ENCODE measurements at places on chromosomes 3 and 15.

DNA sequence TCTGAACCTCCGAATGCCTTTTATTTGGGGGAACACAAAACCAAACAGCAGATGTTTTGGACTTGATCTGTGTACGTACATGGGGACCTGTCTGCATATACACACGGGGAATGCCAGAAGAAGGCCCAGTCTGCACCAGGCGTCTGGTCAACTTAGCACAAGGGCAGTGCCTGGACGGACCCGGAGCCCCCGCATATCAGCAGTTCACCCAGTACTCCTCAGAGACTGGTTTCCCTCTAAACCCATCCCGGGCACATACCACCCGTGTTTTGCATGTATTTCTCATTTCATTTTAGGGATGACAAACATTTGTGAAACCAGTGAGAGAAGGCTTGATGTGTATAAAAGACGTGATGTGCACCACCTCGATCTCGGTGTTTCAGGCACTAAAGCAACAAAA, 49.7 kb downstream of the KLHL25 start:
- no peak overlapping the region for H3K27ac ChIP-seq
- H3K27me3 ChIP-seq = no peaks in the 10 kb centered on the region
- H3K4me3 ChIP-seq = no peak overlapping the region

- H3K27ac ChIP-seq = no peak overlapping the region
- H3K27me3 ChIP-seq = peaks cover 3% of the 10 kb centered on the region
- no peak overlapping the region for H3K4me3 ChIP-seq
- no peak for DNase-seq
Measured at GRCh38 chr3:53589806-53590205, 95.4 kb downstream of the CACNA1D start.

- no peak overlapping the region for H3K4me3 ChIP-seq
- H3K4me1 ChIP-seq = no peaks in the 10 kb centered on the region
- no peak for DNase-seq
- H3K36me3 ChIP-seq = no peaks in the 10 kb centered on the region
Measured at GRCh38 chr3:2985479-2985878, 124.7 kb downstream of the IL5RA start.

DNA sequence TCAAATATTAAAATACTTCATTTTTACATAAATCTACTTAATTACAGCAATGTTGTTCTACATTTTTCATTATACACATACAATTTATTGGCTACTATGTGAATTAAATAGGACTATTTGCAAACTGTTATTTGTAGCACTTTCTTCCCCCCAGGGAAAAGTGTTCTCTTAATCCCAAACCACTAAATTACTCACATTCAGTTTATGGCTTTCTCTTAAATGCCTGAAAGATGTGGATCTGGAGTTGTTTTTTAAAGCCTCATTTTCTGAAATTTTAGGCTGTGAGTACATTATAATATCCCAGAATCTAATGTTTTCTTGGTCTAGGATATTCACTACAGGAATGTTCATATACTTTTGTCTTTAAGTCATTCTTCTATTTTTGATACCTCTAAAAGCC, 32.7 kb downstream of the PRTG start:
- peaks cover 6% of the 10 kb centered on the region for H3K27me3 ChIP-seq
- DNase-seq = no peak
- no peak overlapping the region for H3K4me3 ChIP-seq
- no peaks in the 10 kb centered on the region for H3K36me3 ChIP-seq
- H3K27ac ChIP-seq = no peak overlapping the region

- H3K27me3 ChIP-seq = no peaks in the 10 kb centered on the region
- H3K36me3 ChIP-seq = peaks cover 3% of the 10 kb centered on the region
- DNase-seq = peak; percentile 54
- H3K27ac ChIP-seq = peak overlapping the region; percentile 48
Measured at GRCh38 chr3:169931747-169932520, 20.6 kb downstream of the SAMD7 start.

DNA sequence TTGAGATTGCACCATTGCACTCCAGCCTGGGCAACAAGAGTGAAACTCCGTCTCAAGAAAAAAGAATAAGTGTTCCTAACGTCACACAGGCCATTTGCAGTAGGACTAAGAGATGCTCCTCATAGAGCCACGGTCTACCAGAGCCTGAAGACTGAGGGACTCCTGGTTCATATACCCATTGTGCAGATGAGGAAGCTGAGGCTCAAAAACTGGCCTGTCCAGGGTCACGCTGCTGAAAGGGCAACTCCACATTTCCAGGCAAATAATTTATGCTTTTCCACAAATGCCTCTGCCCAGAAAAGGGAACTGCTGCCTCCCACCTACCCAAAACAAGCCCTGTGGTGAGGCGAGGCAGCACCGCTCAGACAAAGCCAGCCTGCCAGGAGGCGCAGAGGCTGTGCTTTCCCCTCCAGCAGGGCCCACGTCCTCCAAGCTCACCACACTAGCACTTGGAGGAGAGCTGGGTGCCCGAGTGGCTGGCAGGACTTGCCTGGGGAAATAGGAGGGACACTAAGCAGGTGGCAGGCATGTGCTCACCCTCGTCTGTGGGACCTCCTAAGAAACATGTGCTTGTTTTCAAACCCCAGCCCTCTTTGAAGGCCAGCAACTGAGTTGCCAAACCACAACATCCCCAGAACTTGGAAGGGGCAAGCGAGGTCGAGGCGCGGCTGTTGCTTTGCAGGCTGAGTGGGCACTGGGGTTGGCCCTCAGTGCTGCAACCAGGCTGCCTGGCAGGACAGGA, 195.6 kb downstream of the XXYLT1 start:
- H3K27me3 ChIP-seq = no peaks in the 10 kb centered on the region
- no peak overlapping the region for H3K4me3 ChIP-seq
- no peak for DNase-seq

DNA sequence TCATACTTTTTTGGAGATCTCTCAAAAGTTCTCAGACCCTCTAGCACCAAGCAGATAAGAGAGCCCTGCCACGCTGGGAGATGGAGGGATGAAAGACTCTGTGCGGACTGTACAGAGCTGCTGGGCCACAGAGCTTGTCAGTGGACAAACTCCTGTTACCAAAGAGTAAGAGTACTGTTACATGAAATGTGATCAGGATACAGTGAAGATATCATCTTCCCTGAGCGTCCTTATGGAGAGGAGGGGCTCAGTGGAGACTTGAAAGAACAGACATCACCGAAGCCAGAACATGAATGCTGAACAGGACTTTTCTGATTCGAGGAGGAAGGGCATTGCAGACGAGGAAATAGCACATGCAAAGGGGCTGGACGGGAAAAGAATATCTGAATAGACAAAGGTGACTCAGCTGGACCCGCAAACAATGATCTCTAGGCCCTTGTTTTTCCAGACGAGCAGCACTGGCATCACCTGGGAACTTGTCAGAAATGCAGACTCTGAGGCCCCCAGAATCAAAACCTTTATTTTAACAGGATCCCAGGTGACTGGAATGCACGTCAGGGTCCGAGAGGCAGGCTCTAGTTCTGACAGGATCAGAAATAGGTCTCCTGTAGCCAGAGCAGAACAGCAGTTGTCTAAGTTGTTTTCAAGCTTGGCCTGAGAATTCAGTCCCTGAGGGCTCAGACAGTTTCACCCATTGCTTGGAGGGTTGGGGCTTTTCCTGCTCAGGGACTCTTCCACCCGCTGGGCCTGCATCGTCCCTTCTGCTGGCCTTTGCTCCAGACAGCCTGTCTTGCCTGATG, 277.9 kb downstream of the RPLP1 start:
- H3K27me3 ChIP-seq = no peaks in the 10 kb centered on the region
- peaks cover 25% of the 10 kb centered on the region for H3K4me1 ChIP-seq
- no peak overlapping the region for H3K4me3 ChIP-seq
- no peaks in the 10 kb centered on the region for H3K36me3 ChIP-seq
- no peak for DNase-seq

- H3K36me3 ChIP-seq = no peaks in the 10 kb centered on the region
- no peak overlapping the region for H3K27ac ChIP-seq
- no peak overlapping the region for H3K4me3 ChIP-seq
- no peaks in the 10 kb centered on the region for H3K4me1 ChIP-seq
- DNase-seq = no peak
Measured at GRCh38 chr3:132841621-132842020, 119.4 kb upstream of the NPHP3 start.

GRCh38 chr3:107989661-107990060, 101.2 kb downstream of the CD47 start:
- no peaks in the 10 kb centered on the region for H3K36me3 ChIP-seq
- no peak for DNase-seq
- H3K27ac ChIP-seq = no peak overlapping the region
- H3K4me1 ChIP-seq = peaks cover 22% of the 10 kb centered on the region
- H3K4me3 ChIP-seq = no peak overlapping the region
- H3K27me3 ChIP-seq = no peaks in the 10 kb centered on the region

GRCh38 chr15:76345583-76345879, 9.0 kb downstream of the ISL2 start:
- H3K36me3 ChIP-seq = peaks cover 4% of the 10 kb centered on the region
- H3K4me3 ChIP-seq = peak overlapping the region; percentile 78
- DNase-seq = no peak

GRCh38 chr15:36658312-36658711, 78.9 kb downstream of the CDIN1 start:
- no peaks in the 10 kb centered on the region for H3K4me1 ChIP-seq
- no peak overlapping the region for H3K27ac ChIP-seq
- no peak for DNase-seq
- H3K36me3 ChIP-seq = peaks cover 11% of the 10 kb centered on the region

GRCh38 chr3:119794971-119795612, 13.2 kb downstream of the NR1I2 start:
- no peak overlapping the region for H3K27ac ChIP-seq
- DNase-seq = no peak
- H3K36me3 ChIP-seq = no peaks in the 10 kb centered on the region
- H3K4me3 ChIP-seq = no peak overlapping the region
- H3K27me3 ChIP-seq = peaks cover 5% of the 10 kb centered on the region

- H3K36me3 ChIP-seq = no peaks in the 10 kb centered on the region
- peaks cover 7% of the 10 kb centered on the region for H3K27me3 ChIP-seq
- DNase-seq = no peak
- H3K4me3 ChIP-seq = no peak overlapping the region
- no peaks in the 10 kb centered on the region for H3K4me1 ChIP-seq
Measured at GRCh38 chr3:122208579-122208978, 25.1 kb downstream of the CASR start.

GRCh38 chr3:43796041-43796596, 105.4 kb downstream of the ABHD5 start:
- no peak overlapping the region for H3K27ac ChIP-seq
- no peak for DNase-seq

GRCh38 chr15:59315914-59316451, 56.7 kb downstream of the MYO1E start:
- no peaks in the 10 kb centered on the region for H3K27me3 ChIP-seq
- H3K36me3 ChIP-seq = peaks cover 2% of the 10 kb centered on the region

DNA sequence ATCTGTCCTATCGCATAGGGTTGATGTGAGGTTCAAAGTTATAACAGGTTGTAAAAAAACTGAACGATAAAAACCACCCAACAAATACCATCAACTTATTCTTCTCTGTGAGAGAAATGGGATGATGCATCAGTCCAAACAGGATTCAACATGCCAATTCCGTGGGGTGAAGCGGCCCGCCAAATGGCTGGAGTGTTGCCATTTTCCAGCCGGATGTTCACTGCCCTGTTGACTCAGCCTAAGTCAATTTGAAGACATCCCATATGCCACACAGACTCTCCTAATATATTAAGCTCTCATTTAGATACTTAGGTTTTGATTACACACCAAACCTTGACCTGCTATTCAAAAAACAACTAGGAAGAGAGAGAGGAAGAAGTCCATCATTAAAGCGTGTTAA, 311.1 kb downstream of the VPS13C start:
- no peak overlapping the region for H3K27ac ChIP-seq
- no peaks in the 10 kb centered on the region for H3K36me3 ChIP-seq
- peaks cover 3% of the 10 kb centered on the region for H3K27me3 ChIP-seq
- no peaks in the 10 kb centered on the region for H3K4me1 ChIP-seq

GRCh38 chr3:164732166-164732565, 346.1 kb downstream of the SI start:
- no peak overlapping the region for H3K4me3 ChIP-seq
- H3K4me1 ChIP-seq = no peaks in the 10 kb centered on the region
- H3K36me3 ChIP-seq = no peaks in the 10 kb centered on the region
- no peaks in the 10 kb centered on the region for H3K27me3 ChIP-seq

DNA sequence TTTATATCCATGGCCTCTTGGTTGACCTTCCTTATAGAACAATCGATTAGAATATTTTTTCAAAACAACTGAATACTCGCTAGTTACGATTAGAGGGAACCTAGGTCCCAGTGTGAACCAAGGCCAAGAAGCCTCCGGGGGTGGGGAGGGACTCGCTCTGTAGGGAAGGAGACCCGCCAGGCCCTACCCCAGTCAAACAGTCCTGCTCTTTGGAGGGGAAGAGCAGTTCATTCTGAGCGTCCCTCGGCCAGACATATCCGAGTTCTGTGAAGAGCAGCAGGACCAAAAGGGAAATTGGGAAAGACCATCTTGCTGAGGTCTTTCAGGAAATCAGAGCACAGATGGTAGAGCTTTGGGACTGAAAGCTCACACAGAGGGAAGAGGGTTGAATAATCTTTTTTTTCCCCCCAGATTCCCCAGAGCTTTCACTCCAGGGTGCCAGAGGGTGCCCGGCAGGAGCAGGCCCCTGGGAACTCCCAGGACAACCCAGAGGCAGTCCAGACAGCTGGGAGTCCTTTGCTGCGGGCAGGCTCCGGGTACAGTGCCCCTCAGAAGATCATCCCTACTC, 137.2 kb upstream of the HES1 start:
- H3K27ac ChIP-seq = no peak overlapping the region
- no peaks in the 10 kb centered on the region for H3K36me3 ChIP-seq
- H3K4me3 ChIP-seq = no peak overlapping the region
- DNase-seq = no peak
- peaks cover 13% of the 10 kb centered on the region for H3K4me1 ChIP-seq

DNA sequence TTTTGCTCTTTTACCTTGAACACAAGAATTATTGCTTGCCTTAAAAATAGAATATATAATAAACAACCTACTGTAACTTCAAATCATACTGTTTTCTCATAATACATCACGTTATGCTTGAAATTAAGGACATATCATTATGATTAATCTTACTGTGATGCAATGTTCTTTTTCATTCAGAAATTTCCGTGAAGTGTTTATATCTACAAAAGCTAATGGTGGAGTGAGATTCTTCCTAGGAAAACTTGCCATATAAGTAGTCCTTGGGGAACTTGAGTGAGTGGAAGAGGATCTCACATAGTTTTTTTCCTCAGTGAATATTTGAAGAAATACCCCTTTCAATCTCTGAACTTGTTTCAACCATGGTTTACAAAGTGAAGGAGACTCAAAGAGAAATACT, 498.7 kb upstream of the CBLB start:
- no peaks in the 10 kb centered on the region for H3K36me3 ChIP-seq
- H3K4me1 ChIP-seq = peaks cover 6% of the 10 kb centered on the region
- no peaks in the 10 kb centered on the region for H3K27me3 ChIP-seq
- DNase-seq = no peak
- H3K27ac ChIP-seq = no peak overlapping the region

DNA sequence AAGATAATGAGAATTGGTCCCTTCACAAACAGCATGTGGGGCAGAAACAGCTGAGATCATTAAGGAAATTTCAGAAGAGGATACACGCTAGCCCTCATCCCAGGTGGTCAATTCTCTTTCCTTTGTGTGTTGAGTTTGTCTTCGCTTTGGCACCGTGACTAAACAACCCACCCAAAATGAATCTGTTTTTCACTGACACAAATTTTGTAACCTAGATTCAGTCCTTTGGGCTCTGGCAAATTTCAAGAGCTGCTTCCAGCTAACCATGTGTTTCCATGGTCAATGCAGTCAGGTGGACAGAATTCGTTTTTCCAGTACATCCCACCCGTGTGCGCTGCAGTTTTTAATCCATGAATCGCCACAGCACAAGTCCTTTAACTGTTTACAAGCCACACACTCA, 435.4 kb downstream of the WDR72 start:
- H3K4me3 ChIP-seq = no peak overlapping the region
- no peaks in the 10 kb centered on the region for H3K4me1 ChIP-seq
- no peak overlapping the region for H3K27ac ChIP-seq
- no peaks in the 10 kb centered on the region for H3K36me3 ChIP-seq

- H3K27ac ChIP-seq = no peak overlapping the region
- peaks cover 4% of the 10 kb centered on the region for H3K27me3 ChIP-seq
- no peak overlapping the region for H3K4me3 ChIP-seq
- DNase-seq = no peak
- no peaks in the 10 kb centered on the region for H3K36me3 ChIP-seq
Measured at GRCh38 chr3:101074518-101074917, 81.3 kb upstream of the ABI3BP start.
